ENCODE measurements at places on chromosomes 4 and X.

GRCh38 chrX:16786791-16787735 lies 797 bp downstream of the TXLNG start:
- DNase-seq = peak; percentile 6

GRCh38 chr4:159103384-159103990 lies 608 bp downstream of the RAPGEF2 start:
- peak; percentile 32 for DNase-seq

DNA sequence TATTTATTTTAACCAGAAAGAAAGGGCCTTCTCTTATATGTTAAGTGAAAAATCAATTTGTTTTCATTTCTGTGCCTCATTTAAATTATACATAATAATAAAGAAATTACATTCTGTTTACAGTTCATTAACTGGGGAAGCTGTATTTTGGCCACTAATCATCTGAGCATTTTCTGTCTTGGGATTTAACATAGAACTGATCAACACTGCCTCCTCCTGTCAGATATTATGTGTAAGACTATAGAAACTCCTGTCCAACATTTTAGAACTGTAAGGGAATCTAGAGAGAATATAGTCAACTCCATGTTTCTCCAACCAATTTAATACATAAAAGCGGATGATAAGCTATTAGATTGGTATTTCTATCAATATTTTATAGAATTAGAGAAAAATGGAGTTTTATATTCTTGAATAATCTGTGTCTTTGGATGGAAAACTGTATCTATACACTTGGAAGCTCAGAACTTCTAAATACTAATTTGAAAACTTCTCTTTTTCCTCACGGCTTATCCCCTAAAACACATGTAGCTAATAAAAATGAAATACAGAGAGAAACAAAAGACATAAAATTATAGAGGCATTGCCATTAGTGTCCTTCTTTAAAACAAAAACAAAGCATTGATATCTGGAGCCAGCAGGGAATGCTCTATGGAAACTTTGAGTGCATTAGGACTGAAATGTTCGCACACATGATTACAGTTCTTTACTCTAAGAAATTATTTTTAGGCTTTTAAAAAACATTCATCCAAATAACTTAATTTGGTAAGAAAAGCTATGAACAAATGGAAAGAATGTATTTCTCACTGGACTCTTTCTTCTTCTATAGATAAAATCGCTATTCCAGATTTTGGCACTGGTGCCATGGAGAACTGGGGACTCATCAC lies 33.1 kb downstream of the ENPEP start:
- no peak for DNase-seq

GRCh38 chrX:6695717-6696116 lies 160.8 kb upstream of the VCX3A start:
- no peak for DNase-seq

GRCh38 chr4:99817309-99817890 lies 773 bp downstream of the DAPP1 start:
- no peak for DNase-seq

DNA sequence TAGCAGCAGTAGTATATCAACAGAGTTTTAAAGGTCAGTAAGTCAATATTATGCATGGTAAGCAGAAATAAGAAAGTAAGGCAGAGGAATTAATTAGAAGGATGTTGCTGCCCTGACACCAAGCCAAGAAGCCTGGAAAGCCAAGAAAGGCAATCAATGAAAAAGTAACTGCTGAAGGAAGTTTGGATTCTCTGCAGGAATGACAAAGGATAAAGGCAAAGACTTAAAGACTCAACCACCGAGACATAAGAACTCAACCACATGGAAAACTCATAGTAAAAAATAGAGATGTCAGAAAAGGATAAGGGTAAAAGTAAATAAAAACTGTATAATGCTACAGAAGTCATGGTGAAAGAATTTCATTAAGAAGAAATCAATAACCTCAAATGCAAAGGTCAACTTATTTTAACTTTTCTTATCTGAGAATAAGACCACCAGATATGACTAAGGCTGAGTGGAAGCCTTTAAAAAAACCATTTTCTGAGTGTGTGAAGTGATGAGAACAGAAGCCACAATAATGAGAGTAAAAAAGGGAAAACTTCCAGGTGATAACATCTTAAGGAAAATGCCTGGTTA lies 55.2 kb downstream of the NEK1 start:
- DNase-seq = no peak

DNA sequence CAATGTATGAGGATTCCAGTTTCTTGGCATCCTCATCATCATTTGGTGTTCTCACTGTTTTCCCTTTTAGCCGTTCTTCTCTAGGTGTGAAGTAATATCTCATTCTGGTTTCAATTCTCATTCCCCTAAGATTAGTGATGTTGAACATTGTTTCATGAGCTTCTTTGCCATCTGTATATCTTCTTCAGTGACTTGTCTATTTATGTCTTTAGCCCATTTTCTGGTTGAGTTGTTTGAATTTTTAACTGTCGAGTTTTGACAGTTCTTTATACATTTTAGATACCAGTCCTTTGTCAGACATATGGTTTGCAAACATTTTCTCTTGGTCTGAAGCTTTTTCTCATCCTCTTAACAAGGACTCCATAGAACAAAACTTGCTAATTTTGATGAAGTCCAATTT lies 101.1 kb downstream of the NHSL2 start:
- no peak for DNase-seq

DNA sequence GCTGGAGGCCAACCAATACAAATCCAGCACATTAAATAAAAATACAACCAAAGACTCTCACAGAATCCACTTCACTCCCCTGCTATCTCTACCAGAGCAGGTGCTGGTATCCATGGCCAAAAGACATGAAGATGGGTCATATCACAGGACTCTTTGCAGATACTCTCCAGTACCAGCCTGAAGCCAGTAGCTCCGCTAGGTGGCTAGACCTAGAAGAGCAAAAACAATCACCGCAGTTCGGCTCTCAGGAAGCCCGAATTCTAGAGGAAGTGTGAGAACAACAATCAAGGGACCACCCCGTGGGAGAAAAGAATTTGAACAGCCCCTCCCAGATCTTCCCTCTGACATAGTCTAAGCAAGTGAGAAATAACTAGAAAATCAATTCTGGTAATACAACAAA lies 20.2 kb downstream of the CLIC2 start:
- DNase-seq = no peak

- no peak for DNase-seq
These were observed 438.9 kb downstream of the NAF1 start for GRCh38 chr4:162727766-162728165.

Measured in stimulated activated effector memory CD8-positive, alpha-beta T cell treated with anti-CD3 and anti-CD28 coated beads, Interleukin-12 subunit alpha, Interleukin-12 subunit beta, amount 100 ng/mL, for 72 hours (primary cell).